Cerebellar nuclear complex (tissue), 1 donor: ENCODE measurements at places on chromosomes 6 and 20.

DNA sequence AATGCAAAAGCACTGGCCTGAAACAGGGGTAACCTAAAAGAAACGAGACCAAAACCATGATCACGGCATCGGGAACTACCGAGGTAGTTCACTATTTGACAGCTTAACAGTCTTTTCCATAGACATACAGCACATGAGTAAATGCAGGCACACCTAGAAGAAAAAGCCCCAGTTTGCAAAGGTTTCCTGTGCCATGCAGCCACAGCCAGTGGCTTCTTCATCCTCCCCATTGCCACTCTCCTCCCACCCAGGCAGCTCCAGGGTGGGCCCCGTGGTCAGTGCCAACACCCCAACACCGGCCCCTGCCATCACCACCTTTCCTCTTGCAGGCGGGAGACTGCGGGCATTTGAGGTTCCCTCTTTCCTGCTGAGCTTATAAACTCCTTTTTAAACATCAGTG, 115.4 kb downstream of the SLC23A2 start:
- no peak for DNase-seq

- no peak for DNase-seq
Measured at GRCh38 chr6:158266131-158266530, 46.1 kb upstream of the TULP4 start.

DNA sequence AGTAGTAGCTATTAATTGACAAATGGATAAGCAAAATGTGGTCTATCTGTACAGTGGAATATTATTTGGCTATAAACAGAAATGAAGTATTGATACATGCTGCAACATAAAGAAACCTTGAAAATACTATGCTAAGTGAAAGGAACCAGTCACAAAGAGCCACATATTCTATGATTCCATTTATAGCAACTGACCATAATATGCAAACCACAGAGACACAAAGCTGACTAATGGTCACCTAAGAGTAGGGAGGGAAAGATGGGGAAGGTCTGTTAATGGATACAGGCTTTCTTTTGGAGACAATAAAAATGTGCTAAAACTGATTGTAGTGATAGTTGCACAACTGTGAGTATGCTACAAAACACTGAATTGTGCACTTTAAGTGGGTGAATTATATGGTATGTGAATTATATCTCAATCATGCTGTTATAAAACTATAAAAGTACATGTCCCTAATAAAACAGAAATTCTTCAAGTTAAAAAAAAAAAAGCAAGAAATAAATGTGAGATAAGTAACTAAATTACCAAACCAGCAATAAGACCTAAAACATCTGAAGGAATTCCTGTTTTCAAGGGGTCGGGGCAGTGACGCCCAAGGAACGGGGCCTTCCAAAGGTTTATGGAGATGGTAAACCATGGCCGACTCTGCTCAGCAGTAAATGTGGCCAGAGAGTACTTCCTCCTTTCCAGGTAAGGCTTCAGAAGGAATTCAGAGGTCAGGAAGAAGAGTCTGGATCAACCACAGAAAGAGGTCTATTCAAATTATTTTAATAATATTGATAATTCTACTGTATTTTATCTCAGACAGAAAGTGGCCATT, 75.4 kb downstream of the ARHGAP18 start:
- DNase-seq, result no peak

DNA sequence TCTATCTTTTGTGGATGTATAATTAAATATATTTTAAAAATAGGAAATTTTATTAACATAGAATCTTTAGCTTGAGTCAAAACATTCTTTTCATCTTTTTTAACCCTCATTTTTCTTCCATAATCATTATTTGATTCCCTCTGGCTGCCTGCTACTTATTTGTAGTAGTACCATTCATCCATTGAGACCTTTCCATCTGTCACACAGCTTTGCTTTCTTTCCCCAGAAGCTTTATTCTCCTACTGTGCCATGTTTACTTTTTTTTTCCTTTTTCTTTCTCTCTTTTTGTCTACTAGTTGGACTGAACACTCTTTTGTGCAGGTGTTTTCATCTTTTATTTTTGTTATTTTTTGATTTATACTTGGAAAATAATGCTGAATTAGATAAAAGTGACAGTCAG, 522.6 kb upstream of the MMS22L start:
- DNase-seq, result no peak

DNA sequence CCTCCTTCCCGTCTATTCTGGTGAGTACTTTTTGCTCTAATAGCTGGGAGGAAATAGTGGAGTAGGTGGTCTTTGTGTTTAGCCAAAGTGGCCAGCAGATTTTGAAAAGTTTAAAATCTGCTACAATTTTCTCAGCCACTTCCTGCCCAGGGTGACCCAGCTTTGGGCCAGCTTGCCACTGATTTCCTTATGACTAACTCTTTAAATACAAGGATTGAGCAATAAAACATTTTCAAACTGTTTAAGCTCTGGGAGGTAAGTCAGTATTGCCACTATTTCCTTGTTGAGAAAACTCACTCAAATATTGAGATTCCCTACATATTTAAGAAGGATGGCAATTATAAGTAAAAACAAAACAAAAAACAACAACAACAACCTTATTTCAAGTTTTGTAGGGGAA, 54.5 kb downstream of the TRMT11 start:
- DNase-seq, result no peak

- DNase-seq, result no peak
Measured at GRCh38 chr6:45445749-45446549, 68.2 kb upstream of the SUPT3H start.

- no peak for DNase-seq
Measured at GRCh38 chr6:83313882-83314281, 117.0 kb downstream of the ME1 start.

DNA sequence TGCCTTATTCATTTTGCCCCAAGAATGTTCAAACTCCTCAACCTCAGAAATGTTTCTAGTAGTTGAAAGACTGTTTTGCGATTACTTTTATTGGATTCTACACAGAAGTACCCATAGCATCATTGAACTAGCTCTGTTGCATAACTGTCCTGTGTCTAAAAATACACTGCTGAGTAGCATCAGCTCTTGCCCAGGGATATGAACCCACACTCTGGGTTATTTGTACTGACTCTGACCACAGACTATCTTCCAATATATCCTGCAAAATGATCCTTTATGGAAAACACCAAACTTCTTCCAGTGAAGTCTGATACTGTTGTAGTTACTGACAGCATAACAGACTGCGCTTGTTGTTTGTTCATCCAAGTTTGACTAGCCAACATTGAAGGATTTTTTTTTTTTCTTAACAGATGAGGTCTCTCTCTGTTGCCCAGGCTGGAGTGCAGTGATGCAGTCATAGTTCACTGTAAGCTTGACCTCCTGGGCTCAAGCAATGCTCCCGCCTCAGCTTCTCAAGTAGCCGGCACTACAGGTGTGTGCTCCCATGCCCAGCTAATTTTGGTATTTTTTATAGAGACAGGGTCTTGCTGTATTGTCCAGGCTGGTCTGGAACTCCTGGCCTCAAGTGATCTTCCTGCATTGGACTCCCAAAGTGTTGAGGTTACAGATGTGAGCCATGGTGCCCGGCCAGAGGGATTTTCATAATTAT, 49.9 kb downstream of the TULP4 start:
- peak; percentile 7 for DNase-seq

DNA sequence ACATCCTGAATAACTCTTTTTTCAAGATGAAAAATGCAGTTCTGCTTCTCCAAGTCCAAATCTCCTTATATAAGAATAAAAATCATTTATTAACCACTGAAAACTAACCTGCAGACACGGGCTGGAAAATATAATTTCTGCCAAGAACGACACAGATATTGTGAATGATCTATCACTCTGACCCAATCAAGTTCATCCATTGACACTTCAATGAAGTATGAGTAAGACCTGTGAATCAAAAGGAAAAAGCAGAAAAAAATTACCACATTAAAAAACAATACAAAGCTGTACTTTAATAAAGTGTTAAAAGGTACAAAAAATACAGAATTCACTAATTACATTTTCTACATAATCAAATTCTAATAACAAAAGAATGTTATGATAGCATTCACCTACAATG, 62.2 kb downstream of the BTBD9 start:
- DNase-seq, result no peak

GRCh38 chr6:117469356-117469755, 13.1 kb upstream of the DCBLD1 start:
- no peak for DNase-seq

DNA sequence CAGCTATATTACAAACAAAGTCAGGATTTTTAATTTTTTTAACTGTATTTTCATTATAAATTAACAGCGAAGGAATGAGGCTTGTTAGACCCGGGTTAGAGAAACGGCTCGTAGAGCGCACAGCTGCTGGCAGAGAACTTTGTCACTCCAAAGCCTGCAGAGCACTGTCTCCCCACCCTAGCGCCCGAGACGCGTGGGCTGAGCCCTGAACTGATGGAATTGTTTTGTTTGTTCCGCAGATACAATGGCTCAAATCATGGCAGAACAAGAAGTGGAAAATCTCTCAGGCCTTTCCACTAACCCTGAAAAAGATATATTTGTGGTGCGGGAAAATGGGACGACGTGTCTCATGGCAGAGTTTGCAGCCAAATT, 810 bp downstream of the LAMP5 start:
- DNase-seq, result no peak

- DNase-seq, result no peak
Measured at GRCh38 chr6:55576811-55577210, 2.2 kb downstream of the HMGCLL1 start.

DNA sequence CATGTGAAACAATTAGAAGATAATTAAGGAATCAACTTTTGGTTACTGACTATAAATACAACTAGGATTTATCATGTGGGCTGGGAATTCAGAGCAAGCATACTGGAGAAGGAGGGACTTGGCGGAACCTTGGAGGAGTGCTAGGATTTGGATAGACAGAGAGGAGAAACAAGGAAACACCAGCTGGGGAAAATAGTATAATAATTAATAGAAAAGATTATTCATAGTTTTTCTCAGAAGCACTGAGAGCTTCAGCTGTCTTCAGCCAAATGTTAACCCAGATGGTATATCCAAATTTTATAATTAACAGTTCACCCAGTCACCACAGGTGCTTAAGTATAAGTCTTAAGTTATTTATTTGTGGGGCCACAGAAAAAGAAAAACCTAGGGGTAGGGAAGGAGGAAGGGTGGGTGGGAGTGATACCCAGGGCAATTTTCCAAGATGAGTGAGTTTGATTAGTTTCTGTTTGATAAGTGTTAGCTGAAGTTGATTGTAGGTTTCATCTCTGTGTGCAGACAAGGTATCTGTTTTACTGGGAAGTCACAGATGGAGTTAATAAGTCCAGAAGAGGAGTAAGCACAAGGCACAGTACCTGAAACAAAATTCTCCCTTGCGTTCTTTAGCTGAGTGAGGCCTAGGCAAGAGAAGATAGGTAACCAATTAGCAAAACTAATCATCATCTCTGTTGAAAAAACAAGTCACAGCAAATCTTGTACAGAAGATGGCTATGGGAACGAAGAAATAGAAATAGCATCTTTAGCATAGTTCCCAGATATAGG, 175.5 kb downstream of the TFAP2B start:
- DNase-seq, result no peak

GRCh38 chr20:58710481-58711265, 18.1 kb downstream of the NPEPL1 start:
- DNase-seq, result no peak

GRCh38 chr6:17042422-17043147, 59.3 kb upstream of the STMND1 start:
- no peak for DNase-seq

GRCh38 chr6:113587078-113587699, 270.0 kb upstream of the MARCKS start:
- DNase-seq, result no peak

GRCh38 chr6:2244261-2245102, 923 bp downstream of the GMDS start:
- no peak for DNase-seq

- no peak for DNase-seq
Measured at GRCh38 chr20:35729283-35729807, 12.7 kb downstream of the RBM39 start.

DNA sequence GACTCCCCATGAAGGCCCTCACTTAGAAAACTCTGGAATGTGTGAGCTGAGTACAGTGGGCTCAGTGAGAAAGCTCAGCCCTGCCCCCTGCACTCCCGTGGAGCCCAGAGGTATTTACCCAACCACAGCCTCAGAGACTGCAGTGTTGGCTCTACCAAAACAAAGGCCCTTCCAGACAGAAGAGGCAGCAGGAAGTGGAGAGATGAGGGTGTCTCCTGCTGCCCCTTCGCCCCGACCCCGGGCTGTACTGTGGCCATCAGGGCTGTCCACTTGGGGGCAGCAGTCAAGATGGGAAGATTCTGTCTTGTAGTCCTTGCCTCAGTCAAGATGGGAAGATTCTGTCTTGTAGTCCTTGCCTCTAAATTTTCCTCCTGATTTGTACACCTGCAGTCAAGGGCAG, 341.3 kb downstream of the TAF4 start:
- no peak for DNase-seq

GRCh38 chr6:150452428-150453243, 83.8 kb downstream of the IYD start:
- no peak for DNase-seq

DNA sequence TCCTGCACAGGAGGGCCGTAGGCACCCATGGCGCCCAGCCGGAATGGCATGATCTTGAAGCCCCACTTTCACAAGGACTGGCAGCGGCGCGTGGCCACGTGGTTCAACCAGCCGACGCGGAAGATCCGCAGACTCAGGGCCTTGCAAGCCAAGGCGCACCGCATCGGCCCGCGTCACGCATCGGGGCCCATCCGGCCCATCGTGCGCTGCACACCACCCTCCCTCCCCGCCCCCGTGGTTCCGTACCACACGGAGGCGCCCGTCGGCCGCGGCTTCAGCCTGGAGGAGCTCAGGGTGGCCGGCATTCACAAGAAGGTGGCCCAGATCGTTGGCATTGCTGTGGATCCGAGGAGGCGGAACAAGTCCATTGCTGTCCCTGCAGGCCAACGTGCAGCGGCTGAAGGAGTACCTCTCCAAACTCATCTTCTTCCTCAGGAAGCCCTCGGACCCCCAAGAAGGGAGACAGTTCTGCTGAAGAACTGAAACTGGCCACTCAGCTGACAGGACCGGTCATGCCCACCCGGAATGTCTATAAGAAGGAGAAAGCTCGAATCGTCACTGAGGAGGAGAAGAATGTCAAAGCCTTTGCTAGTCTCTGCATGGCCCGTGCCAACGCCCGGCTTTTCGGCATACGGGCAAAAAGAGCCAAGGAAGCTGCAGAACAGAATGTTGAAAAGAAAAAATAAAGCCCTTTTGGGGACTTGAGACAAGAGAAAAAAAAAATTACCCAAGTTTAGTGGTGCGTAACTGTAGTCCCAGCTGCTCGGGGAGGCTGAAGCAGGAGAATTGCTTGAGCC, 9.9 kb upstream of the NCOA5 start:
- DNase-seq, result peak; percentile 11

DNA sequence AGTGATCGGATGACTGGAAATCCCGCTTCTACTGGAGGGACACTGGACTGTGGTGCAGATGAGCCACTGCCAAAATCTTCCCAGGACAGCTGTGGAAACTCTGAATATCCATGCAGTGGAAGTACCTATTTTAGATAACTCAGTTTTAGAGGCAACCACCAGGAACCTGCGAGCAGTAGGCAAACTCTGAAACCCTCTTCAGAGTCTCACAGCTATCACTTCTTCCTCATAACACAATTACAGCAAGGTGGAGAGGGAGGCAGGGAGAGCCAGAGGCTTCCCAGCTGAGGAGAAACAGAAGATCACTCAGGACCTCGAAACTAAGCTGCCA, 322.8 kb upstream of the NT5E start:
- no peak for DNase-seq

GRCh38 chr6:33318426-33319073, 1.0 kb upstream of the ZBTB22 start:
- DNase-seq, result no peak

GRCh38 chr6:33082702-33083101, 6.9 kb downstream of the HLA-DPB1 start:
- peak; percentile 20 for DNase-seq

GRCh38 chr20:52494244-52494643, 302.7 kb upstream of the ZFP64 start:
- no peak for DNase-seq

GRCh38 chr6:142374091-142374770, 72.4 kb downstream of the ADGRG6 start:
- DNase-seq, result no peak
